Tibial artery (tissue), 4 donors: ENCODE measurements at places on chromosomes 3 and 15.

GRCh38 chr3:80097674-80098073, 329.9 kb upstream of the ROBO1 start:
- DNase-seq: no peak

- no peak for DNase-seq
These were observed 41.5 kb downstream of the TOPBP1 start for GRCh38 chr3:133620066-133620784.

DNA sequence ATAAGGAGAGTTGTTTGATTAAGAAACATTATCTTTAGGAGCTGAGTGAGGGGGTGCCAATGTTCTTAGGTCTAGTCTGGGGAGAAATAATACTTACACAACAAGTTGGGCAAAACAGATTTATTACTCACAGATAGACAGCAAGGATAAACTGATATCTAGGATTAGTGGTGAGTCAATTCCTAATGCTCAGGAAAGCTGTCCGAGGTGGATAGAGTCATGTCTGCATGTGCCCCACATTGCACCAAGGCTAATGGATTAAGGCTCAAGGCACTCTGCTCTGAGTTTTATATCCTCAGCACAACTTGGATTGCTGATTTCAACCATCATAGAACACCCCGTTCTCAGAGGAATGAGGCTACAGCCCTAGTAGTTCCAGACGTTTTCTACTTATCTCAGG, 1042.3 kb downstream of the OTOL1 start:
- no peak for DNase-seq

- DNase-seq: no peak
These were observed 33.2 kb downstream of the ITGB5 start for GRCh38 chr3:124854009-124854408.

DNA sequence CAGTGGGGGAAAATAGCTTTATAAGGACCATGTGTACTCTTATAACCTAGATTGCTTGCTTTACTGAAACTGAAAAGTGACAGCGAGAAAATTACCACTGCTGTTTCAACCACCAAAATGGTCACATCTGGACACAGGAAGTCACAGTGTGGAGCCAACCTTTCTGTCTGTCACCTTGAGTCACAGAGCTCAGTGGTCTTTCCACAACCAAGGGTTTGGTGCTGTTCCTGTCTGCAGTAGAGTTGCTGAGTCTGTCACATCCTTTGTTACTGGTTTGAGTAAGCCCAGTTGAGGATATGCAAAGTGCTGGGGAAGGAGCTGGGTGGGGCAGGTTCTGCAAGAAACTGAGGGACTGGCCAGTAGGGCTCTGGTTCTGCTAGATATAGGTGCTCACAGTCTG, 139.1 kb upstream of the EIF1B start:
- DNase-seq: no peak

- no peak for DNase-seq
These were observed 10.4 kb upstream of the MESP2 start for GRCh38 chr15:89765694-89766093.

DNA sequence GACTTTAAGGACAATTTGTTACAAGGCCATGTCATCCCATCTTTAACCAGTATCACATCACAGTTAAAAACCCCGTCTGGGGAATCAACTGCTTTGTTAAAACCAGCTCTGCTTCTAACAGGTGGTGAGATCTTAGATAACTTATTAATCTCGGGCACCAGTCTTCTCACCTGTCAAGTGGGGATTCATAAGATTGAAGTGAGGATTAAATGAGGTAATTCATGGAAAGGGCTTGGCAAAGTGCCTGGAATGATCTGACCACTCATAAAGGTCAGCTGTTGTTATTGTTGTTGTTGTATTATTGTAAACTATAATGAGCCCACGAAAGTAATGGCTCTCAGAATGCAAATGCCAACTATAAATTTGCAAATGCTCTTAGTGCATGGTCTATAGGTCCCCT, 30.1 kb upstream of the SLC24A5 start:
- no peak for DNase-seq

- DNase-seq: no peak
These were observed 58.9 kb downstream of the IMPG2 start for GRCh38 chr3:101261506-101261905.
